ENCODE measurements at places on chromosomes 1 and 21.

- no peak for DNase-seq
Measured at GRCh38 chr21:43192501-43193081, 23.8 kb downstream of the CRYAA start.

- no peak for DNase-seq
Measured at GRCh38 chr1:169585181-169585580, 1.1 kb downstream of the F5 start.

- no peak for DNase-seq
Measured at GRCh38 chr1:156246781-156247459, 936 bp downstream of the PAQR6 start.

DNA sequence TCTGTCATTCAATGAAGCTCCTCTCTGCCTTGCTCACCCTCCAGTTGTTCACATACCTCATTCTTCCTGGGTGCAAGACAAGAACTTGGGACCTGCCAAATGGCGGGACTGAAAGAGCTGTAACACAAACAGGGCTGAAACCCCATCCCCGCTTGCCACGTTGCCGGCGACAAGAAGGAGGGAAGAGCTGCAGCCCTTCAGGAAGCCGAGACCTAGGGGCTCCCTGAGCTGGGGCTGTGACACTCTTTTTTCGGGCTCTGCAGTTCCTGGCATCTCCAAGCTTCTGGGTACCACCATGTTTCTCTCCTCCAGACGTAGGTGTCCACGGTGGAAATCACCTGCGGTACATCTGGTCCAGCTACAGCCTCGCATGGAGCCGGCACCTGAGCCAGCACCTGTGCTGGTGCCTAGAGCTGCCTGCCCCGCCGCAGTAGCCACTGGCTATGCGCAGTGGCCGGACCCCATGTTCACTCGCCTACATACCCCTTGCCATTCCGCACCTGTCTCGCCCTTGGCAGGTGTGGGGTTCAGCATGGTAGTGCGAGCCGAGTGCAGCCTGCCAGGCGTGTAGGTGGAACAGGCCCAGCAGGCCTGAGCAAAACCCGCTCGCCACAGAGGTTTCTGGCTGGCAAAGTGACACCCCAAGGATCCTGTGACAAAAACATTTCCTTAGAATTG, 367.0 kb upstream of the NEGR1 start:
- DNase-seq = no peak

GRCh38 chr1:94302497-94302896, 65.1 kb upstream of the ARHGAP29 start:
- no peak for DNase-seq
